ENCODE measurements at places on chromosomes 3 and 15. TPM values are rescaled to one million over a fixed set of nuclear protein-coding genes. Genes with fewer than 3 reads are reported as not detected.

Gene TRPM7
- 24.0 TPM for total RNA-seq

Gene GOLGA8Q
- 0.25 TPM for total RNA-seq

Gene MYLK
- total RNA-seq = 16.5 TPM

Gene GNAT1
- total RNA-seq = not detected

Gene TGM5
- not detected for total RNA-seq

Gene FBXW12
- total RNA-seq = not detected

Gene GABRG3
- 0.31 TPM for total RNA-seq

Gene FOXL2NB
- total RNA-seq = 1.4 TPM

Gene TOPAZ1
- not detected for total RNA-seq

Gene TRPM1
- total RNA-seq = not detected

Gene PRICKLE2
- 2.6 TPM for total RNA-seq

Gene EFL1
- total RNA-seq = 25.2 TPM

Gene SLCO2A1
- total RNA-seq = not detected

Gene CDCP1
- total RNA-seq = 11.5 TPM

Gene KCNAB1
- total RNA-seq = not detected

Gene ATRIP
- 8.8 TPM for total RNA-seq

Gene LRRC3B
- total RNA-seq = not detected

Gene MCF2L2
- not detected for total RNA-seq

Gene SCG5
- total RNA-seq = 2.5 TPM

Gene PLA2G4F
- not detected for total RNA-seq

Gene SUSD5
- total RNA-seq = 3.7 TPM

Gene SLC2A2
- not detected for total RNA-seq

Gene SLC24A1
- total RNA-seq = 4.7 TPM

Gene SAMD7
- not detected for total RNA-seq
